ENCODE measurements at places on chromosomes 16 and 17.
A peak's percentile ranks its signal among the peaks of the same experiment; 100 is the strongest.

DNA sequence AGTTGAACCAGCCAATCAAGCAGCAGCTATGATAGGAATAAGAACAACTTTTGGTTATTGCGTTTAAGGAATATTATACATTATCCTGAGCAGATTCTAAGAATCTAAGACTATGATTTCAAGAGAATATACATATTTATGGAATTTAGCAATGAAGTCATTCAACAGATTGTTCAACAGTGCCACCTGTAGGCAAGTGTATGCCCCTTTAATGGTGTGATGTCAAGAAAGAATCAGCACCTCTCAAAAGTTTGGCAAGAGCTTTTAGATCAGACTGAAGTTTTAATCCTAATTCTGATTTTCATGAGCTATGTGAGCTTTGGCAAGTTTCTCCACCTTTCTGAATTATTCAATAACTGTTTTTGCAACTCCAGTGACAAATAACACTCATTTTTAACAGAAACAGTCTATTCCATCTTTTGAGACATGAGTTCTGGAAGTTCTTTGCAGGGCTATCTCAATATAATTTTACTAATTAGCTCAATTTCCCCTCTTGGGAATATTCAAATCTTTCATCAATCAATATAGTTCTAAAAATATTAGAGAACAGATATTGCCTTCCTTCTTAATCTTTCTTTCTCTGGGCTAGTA, 474.3 kb upstream of the TOM1L1 start:
- DNase-seq = peak; percentile 12

- DNase-seq = no peak
Measured at GRCh38 chr17:37564252-37564651, 45.0 kb downstream of the SYNRG start.

DNA sequence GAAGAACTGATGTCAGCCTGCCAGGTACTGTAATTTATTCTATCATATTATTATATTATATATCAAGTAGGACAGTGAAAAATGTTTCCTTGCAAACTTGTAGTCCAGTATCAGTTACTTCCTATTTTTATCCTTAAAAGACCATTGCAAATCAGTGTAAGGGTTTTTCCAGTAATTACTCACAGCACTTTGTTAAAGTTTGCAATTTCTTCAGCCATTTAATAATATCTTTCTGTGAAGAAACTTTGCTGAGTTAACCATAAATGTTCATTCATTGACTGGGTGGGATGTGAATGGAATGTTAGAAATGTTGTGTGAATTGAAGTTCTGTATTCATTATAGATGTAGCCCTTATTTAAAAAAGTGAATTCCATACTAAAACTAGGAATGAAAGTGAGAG, 26.7 kb downstream of the HAPSTR1 start:
- DNase-seq = no peak

GRCh38 chr17:31588034-31588433, 196.6 kb downstream of the RAB11FIP4 start:
- DNase-seq = no peak

GRCh38 chr16:76278980-76279379, 1.8 kb downstream of the CNTNAP4 start:
- DNase-seq = peak; percentile 69

DNA sequence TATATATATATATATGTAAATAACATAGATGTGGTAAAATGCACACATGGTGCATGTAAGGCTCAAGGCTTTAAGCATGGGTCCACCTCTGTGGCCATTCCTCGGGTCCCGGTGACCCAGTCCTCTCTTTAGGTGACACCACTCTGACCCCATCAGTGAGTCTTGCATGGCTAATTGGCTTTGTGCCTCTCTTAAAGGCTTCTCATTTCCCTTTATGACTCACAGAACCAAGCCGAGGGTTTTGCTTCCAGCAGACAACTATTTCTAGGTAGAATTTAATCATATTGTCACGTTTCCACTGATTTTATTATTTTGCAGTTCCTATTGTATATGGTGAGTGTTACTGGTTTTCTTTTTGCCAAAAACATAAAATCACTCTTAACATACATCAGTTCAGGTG, 59.7 kb downstream of the PLCG2 start:
- no peak for DNase-seq

DNA sequence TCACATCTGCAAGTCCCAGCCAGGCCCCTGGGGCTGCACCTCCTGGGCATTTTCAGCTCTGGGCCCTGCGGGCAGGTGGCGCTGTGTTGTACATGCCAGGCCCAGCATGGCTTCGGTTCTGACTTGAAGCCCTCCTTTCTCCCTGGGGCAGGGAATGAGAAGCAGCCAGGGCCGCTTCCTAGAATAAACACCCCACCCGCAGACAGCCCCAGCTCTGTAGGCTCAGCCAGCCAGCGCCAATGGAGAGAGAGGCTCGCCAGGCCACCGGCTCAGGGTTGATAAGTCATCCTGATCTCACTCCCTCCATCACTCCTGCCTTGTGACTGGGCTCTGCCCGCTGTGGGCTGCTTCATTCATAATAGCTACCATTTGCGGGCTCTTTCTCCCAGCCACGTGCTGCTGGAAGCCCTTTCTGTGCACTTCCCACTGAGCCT, 6.0 kb upstream of the GLIS2 start:
- DNase-seq = no peak

DNA sequence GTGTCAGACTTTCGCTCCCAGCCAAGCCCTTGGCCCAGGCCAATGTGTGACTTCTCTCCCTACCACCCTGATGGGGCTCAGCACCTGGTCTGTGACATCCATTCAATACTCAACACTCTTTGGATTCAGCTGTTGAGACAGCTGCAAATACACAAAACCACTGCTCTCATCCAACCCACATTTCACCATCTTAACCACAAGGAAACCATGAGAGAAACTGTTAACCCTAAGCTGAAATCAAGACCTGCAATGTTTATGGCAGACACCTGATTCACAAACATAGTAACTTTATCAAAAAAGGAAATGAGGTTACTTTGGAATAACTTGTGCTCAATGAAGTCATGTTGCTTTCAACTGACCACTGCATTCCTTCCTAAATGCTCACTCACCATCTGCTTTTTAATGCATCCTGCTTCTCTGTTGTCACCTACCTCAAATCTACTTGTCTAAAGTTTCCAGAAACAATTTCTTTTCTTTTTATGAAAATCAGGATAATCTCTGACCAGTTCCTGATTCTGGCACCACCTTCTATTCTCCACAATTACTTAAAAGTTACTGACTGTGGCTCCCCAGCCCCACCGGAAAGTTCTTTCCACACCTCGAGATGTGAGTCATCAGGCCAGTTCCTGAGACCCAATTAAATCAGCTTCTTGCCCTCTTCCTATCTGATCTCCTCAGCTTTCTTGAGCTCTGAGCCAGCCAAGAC, 88.2 kb downstream of the NOG start:
- no peak for DNase-seq

- DNase-seq = no peak
Measured at GRCh38 chr16:21277927-21278706, at the start of gene CRYM. Gene CRYM, minus strand, starts transcription at chr16:21278290. Its CDS starts 39 bp downstream, at chr16:21278251.

DNA sequence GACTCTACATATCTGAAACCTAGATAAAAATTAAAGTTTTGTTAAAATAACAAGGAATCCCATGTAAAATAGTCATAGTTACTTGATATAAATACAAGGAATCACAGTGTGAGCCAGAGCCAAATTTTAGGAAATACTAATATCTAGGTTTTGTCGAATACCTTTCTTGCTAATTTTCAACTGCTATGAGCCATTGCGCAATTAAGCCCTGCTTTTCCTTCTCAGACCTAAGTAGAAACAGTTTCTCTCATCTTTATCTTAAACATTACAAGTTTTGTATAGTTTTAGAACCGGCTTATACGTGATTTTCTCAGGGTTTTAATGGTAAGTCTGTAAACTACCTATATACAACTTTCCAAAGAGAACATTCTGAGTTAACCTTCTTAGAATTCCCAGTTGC, 157.4 kb upstream of the NOG start:
- no peak for DNase-seq

GRCh38 chr17:45129940-45130680, 2.2 kb downstream of the PLCD3 start:
- DNase-seq = no peak

- DNase-seq = no peak
Measured at GRCh38 chr17:56847106-56847505, 13.2 kb downstream of the DGKE start.

DNA sequence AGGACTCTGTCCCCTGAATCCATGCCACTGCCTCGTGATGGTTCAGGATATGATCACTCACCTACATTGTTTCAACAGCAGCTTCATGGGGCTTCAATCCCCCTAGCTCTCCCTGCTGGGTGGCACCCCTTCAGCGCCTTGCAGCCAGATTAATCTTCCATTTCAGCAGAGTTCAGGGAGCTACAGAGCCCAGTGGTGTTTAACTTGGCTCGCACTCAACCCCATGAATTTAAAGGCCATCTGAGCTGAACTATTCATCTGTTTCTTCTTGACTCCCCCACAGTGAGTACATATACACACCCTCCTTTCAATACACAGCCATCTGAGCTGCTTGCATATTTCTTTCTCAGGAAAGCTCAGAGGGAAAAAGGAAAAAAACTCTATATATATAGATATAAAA, 202.8 kb upstream of the C16orf82 start:
- DNase-seq = no peak

- DNase-seq = no peak
Measured at GRCh38 chr17:41315814-41316445, 420 bp upstream of the KRTAP17-1 start.

DNA sequence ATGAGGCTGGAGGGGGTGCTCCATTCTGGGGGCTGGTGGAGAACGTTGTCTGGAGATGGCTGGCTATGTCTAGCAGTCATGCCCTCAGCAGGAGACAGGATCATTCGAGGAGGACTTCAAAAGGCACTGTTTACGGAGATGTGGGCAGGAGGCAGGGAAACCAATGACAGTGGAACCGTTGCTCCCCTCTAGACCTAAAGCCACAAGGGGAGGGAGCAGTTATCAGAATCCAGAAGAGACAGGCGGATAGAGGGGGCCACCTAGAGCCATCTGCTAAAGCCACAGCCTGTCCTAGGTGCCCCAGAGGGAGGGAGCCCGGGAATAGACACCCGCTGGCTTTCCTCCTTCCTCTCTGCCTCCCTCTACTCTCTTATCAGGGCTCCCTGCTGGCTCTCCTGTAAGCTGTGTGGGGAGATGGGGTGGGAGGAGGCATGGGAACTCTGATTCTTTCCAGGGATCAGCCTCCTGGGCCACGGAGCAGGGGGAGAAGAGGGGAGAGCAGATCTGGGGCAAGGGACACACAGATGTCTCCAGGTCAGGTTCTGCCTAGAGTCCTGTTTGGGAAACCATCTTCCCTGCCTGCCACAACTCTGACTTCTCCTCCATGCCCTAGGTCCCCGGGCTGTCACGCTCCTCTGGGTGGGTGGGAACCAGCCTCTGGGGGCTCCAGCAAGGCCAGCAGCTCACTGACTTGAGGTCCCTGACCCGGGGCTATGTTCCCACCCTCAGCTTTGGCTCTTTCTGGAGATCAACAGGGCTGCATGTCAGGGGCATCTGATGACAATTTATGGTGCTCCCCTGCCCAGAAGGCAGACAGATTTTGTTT, 42.3 kb downstream of the IRX3 start:
- DNase-seq = no peak

DNA sequence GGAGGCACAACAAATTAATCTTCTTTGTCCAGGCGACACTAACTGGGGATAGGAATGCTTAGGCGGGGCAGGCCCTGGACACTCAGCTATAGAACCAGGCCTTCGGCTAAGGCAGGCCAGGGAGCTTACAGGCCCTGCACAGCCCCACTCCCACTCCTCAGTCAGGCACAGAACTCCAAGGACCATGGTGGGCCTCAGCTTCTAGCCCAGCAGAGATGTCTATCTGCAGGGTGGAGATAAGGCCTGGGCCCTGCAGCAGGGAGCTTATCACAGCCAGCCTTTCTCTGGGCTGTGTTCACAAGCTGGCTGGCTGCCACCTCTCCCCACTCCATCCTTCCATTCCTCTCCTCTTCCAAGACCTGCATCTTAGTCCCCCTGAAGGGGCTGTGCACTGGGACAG, 68.1 kb downstream of the TMEM132E start:
- DNase-seq = no peak

DNA sequence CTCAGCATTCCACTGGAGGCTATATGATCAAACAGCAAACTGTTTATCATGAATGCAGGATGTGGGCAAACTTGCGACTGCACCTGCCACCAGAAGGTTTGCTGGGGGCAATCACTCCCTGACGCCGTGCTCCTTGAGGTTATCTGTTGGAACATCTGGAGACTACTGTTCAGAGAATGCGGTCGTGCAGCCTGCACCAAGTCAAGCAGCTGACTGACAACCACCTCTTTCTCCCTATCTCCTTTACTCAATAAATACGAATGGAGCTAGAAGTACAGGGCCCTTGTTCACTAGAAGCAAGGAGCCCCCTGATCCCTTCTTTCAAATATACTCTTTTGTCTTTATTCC, 2101.2 kb downstream of the TP53TG3F start:
- no peak for DNase-seq

- no peak for DNase-seq
Measured at GRCh38 chr17:5861854-5862253, 208.3 kb upstream of the WSCD1 start.

DNA sequence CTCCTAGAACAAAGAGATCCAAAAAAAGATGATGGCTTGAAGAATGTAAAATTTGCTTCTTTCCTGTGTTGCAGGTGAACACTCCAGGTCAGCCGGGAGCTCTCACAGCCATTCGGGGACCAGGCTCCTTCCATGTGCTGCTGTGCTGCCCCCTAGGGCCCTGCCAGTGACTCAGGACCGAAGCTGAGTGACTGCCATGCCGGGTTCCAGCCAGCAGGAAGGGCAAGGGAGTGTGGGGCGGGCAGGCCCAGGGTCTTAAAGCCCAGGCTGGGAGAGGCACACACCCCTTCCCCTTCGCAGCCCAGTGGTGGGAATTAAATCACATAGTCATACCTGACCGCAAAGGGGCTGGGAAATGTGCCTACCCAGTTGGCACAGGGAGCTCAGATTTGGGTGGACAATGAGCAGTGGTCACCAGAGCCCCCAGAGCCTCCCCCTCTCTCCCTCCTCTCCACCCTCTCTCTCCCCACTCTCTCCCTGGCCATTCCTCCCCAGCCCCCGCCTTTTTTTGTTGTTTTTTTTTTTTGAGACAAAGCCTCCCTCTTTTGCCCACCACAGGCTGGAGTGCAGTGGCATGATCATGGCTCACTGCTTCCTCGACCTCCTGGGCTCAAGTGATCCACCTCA, 11.5 kb downstream of the EPOP start:
- DNase-seq = peak; percentile 40

- DNase-seq = no peak
Measured at GRCh38 chr17:57696050-57696449, 49.0 kb downstream of the CCDC182 start.

Measured in NCI-H524 treated with DMSO at 0.1 percent for 48 hours (cell line).